ENCODE measurements at places on chromosomes 11 and 22.
A peak's percentile ranks its signal among the peaks of the same experiment; 100 is the strongest.

DNA sequence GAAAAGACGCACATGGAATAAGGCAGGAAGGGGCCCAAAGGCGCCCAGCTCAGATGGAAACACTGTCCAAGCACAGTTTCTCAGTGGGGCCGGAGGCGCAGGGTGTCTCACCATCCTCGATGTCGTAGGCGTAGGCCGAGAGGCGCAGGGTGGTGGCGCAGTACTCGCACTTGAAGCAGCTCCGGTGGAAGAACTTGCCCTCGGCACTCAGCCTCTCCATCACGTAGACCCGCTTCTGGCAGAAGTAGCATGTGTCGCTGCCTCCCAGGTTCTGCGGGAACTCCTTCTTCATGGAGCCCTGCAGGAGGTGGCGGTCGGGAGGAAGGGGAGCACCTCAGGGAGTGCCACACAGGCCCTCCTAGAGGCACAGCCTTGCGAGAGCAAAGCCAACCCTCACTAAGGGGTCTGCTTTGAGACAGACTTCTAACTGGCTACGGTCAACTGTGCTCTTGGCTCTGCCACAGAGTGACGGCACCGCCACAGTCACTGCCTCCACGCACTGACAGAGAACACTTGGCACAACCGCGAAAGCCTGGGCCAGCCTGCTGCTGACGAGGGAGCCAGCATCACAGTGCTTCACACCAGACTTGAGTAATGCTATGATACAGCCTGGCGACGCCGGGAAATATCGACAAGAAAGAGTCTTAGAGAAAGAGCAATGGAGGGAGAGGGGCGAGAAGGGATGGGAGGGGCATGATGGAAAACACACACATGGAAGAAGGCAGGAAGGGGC lies 97.6 kb upstream of the BID start:
- DNase-seq, result no peak

GRCh38 chr11:117443266-117444186 lies 115.9 kb downstream of the CEP164 start:
- DNase-seq, result no peak

- DNase-seq, result no peak
Observed at GRCh38 chr22:25942856-25943411, 200.9 kb downstream of the MYO18B start.

DNA sequence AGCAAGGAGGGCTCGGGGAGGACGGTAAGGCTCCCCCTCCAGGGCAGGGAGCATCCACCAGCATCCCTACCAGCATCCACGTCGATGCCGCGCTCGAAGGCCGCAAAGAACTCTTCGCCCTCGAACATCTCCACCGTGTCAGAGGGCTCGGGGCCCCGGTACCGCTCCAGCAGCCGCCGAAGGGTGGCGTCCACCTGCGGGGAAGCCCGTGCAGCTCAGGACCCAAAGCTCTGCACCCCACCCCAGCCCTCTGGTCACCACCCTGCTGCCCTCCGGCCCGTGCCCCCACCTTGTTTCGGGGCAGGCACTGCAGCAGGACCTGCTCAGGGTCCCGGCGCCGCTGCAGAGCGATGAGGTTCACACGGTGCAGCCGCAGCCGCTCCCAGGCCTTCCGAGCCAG lies 2.4 kb upstream of the SLC25A22 start:
- no peak for DNase-seq

- DNase-seq, result no peak
Observed at GRCh38 chr11:10407055-10407454, 48.0 kb upstream of the AMPD3 start.

- DNase-seq, result peak; percentile 34
Observed at GRCh38 chr11:1559111-1559951, 12.7 kb downstream of the DUSP8 start.

DNA sequence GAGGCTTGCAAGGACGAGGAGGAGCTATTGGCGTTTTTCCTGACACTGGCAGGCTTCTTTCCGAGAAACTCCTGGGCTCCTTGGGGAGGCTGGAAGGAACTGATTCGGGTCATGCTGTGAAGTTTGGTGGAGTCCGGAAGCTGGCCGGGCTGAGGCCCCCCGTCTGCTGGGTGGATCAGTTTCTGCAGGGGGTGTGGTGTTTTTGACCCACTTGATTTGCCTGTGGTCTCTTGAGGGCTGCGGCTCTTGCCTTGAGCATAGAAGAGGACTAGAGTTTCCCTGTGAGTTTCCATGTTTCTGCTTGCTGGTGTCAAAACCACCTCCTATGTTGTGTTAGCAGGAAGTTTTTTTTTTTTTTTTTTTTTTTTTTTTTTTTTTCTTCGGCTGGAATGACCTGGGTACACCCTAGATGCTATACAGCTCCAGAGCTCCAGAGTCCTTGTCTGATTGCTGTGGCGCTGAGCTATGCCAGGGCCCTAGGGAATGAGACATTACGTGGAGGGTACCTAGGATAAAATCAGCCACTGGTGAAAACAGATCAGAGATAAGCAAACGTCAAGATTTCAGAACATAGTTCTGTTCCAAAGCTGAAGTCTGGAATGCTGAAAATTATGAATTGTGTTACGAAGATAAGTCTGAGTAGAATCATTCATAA lies 728 bp downstream of the TBC1D22A start:
- no peak for DNase-seq

DNA sequence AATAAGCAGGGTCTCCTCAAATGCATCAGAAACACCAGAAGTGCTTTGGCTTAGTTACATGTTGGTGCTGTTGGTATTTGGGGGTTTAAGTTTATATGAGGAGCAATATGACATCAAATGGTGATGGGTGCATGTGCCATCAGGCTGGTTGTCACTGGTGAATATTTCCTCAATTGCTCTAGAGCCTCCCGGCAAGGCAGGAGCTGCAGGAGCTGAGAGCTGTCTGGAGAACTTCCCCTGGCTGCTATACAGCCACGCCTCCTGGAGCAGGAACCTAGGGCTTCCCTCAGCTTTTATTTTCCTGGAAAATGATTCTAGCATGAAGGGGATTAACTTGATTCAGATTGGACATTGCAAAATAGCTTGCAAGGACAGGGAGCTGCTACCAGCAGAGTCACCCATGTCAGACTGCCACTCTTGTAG lies 15.8 kb downstream of the IGLL5 start:
- DNase-seq, result no peak

DNA sequence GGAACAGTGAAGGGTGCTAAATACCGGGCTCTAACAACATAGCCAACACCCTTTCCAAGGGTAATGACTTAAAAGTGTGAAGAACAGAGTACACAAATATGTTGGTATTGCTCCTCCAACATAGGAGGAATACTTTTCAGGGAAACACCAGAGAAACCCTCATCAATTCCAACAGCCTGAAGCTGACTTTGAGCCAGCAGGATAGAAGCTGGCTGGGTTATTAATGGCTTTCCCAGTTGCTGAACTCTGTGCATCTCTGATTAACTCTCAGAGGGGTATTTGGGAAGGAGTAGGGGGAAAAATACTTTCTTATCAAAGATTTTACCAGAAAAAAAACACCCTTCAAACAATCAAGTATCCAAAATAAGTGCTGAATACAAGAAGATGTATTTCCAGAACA lies 95.6 kb downstream of the AMBRA1 start:
- no peak for DNase-seq

- no peak for DNase-seq
Observed at GRCh38 chr22:20267441-20268278, 458 bp downstream of the RTN4R start.

Data from AG04449 (cell line).